ENCODE measurements at places on chromosomes 11 and 22. TPM values are rescaled to one million over a fixed set of nuclear protein-coding genes. Genes with fewer than 3 reads are reported as not detected.

The HEPN1 gene
- not detected for polyA plus RNA-seq

The TMEM126A gene
- 35.8 TPM for polyA plus RNA-seq

The WEE1 gene
- 15.8 TPM for polyA plus RNA-seq

The OR52N4 gene
- polyA plus RNA-seq, result 0.71 TPM

- peak; percentile 79 for DNase-seq
These were observed at the start of gene PICK1 for GRCh38 chr22:38056969-38057891. Gene PICK1, plus strand, starts transcription at chr22:38057404. Its CDS starts 406 bp downstream, at chr22:38057810.

- DNase-seq, result no peak
These were observed 15.4 kb downstream of the BAD start for GRCh38 chr11:64268893-64269539.

- DNase-seq, result no peak
These were observed 629.0 kb downstream of the BRD1 start for GRCh38 chr22:49198705-49199084.

DNA sequence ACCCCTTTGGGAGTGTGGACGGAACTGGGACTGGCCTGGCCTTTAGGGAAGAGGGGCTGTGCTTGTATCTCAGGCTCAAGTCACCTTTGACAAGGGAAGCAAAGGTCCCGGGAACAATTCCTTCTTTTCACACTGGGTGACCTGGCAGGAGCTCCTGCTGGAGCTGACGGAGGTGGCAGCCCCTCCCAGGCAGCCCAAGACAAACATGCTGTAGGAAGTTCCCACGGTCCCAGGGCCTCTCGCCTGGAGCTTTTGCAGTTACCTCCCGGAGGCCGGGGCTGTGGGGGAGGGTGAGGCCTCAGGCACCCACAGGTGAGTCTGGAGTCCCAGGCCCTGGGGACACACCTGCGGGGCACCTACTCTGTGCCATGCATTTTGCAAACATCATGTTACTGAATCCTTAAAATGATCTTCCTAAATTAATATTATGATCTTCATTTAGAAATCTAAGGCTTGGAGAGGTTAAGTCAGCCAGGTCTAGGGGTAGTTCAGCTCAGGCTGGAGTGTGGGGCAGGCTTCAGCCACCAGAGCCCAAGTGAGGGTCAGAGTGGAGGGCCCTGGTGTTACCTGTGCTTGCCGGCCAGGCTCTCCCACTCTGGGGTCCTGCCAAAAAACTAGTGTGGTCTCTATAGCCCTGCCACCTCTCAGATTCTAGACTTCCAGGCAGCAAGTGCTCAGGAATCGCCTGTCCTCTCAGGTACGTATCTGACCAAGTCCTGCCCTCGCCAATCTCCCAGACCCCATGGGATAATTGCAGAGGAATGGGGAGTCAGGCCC, 15.7 kb upstream of the MYEOV start:
- DNase-seq, result no peak

- no peak for DNase-seq
These were observed 172.5 kb downstream of the TBC1D22A start for GRCh38 chr22:46934746-46935491.

DNA sequence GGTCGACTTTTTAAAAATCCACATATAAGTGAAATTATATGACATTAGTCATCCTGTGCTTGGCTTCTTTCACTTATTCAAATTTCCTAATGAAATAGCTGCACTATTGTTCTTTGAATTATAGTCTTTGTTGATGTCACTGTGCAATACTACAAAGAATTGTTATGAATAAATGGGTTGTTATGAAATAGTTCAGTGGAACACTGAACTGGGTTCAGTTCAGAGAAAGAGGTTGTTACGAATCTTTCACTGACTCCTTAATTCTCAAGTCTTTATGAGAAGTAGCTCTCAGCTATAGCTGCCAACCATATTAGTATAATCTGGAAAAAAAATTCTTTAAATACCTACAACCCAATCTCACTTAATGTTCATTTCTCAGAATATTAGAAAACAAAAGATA, 42.3 kb downstream of the CASP12 start:
- no peak for DNase-seq

GRCh38 chr11:106482917-106483785, 405.7 kb downstream of the AASDHPPT start:
- no peak for DNase-seq

GRCh38 chr11:58560842-58561241, 14.8 kb downstream of the LPXN start:
- no peak for DNase-seq

DNA sequence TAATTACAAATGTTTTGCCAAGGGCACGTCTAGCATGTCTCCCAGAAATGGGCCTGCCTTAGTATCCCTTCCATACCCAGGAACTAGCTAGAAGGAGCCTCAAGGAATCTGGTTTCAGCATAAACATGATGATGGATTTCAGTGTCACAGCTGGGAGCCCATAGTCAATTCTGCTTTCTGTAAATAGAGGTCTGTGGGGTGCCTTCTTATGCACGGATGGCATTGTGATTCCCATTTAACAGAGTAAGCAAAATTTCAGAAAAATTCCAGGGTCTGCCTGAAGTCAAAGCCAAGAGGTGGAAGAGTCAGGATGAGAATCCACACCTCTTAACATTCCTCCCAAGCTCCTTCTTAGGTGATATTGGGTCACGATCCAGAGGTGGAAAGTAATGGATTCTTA, 12.1 kb downstream of the DUSP18 start:
- no peak for DNase-seq

DNA sequence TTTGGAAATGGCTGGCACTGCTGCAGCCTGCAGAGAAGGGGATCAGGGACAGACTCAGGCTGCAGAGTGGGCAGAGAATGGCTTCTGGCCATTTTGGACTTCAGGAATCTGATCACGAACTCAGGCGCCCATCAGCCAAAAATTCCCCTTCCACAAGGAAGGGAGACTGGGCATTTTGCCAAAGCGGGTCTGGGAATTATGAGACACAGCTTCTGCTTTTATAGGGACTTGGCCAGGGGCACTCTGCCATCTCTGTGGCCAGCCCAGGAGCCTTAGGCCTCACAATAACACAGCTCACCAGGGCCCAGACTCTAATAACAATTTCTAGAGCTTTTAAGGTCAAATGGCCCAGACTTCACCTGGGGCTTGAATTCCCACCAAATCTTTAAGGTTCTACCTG, 74.7 kb downstream of the CHST1 start:
- no peak for DNase-seq

DNA sequence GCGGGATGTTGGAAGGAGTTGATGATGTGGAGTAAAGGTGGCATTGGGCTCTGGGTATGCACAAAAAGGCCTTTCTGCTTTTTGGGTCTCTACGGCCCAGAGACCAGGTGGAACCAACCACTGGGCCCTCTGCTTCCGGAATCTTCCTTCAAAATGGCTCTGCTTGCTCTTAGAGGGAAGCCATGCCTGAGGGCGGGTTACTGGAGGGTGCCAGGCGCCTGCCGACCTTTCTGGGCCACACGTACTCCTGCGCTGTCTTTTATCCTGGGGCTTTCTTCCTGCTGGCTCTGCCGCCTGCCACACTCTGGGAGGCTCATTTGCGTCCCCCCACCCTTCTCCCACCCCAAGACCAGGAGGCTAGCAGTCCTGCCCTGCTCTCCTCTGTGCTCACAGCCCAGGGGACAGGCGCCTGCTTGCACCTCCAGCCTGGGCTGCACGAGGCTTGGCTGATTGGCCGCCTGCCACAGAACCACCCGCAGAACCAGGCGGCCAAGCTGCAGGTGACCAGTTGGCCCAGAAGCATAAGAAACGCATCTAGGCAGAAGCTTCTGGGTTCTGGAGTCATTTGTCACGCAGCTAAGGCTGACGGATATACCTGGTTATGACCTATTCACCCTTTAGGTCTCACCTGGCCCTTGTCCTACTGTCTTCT, 536.9 kb downstream of the TBC1D22A start:
- no peak for DNase-seq

GRCh38 chr22:50713571-50714056, 24.4 kb upstream of the ACR start:
- no peak for DNase-seq

- no peak for DNase-seq
These were observed 290.6 kb downstream of the JRKL start for GRCh38 chr11:96680211-96681018.

All from naive B cell (primary cell).